ENCODE measurements at places on chromosomes 13 and 19.

DNA sequence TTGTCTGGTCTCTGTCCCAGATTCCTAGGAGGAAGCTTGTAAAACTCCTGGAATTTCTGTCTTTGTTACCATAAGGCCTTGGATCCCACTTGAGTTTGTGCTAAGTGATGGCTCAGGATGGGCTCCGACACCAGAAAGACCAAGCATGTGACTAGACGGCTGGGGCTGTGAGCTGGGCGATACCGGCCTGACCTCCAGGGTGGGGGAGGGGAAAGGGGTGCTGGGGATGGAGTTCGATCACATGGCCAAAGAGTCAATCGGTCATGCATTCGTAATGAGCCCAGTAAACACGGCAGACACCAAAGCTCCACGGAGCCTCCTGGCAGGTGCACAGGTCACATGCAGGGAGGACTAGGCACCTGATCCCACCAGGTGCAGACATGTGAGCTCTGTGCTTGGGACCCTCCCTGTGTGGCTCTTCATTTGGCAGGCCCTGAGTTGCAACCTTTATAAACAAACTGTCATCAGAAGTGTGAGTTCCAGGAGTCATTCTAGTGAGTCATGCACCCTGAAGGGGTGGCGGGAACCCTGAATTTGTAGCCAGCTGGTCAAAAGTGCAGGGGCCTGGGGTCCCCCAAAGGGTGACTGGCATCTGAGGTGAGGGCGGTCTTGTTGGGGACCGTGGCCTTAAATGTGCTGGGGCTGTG is 27.1 kb downstream of the ELAVL1 start:
- DNase-seq: no peak

DNA sequence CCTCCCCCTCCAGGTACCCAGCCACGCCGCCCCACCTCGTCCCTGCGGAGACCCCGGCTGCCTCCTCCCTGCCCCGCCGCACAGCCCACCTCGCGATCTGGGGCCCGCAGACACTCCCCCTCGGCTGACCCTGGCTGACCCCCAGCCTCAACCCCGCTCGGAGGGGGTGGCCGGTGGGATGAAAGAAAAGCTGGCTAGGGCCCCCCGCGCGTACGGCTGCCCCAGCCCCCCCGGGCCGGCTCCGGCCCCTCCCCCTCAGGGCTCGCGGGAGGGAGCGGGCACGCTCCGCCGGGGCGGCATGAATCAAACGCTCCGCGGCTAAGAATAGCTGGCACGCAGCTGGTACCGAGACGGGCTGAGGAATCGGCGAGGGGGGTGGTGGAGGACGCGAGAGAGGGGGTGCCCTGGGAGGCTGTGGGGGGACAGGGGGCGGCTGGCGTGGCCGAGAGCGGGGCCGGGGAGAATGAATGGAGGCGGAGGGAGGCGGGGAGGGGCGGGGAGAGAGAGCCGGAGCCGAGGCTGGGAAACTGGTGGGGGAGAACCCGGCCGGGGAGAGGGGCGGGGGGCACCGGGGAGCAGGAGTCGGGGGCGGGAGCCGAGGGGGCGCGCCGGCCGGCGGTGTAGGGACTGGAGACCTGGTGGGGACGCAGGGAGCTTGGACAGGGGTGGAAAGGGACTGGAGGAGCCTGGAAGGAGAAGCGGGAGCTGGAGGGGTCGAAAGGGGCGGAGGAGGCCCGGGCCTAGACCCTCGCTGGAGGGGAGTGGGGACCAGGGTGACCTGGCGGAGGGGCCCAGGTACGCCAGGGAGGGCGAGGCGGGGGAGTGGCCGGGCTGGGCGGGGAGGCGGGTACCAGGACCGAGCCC is 1.1 kb downstream of the SHANK1 start:
- DNase-seq: no peak

GRCh38 chr13:50357136-50357535 is 341.9 kb downstream of the KCNRG start:
- DNase-seq: no peak

- no peak for DNase-seq
These were observed 2.6 kb upstream of the HAUS5 start for GRCh38 chr19:35609851-35610353.

- no peak for DNase-seq
These were observed 493 bp upstream of the LHFPL6 start for GRCh38 chr13:39603424-39603947.

DNA sequence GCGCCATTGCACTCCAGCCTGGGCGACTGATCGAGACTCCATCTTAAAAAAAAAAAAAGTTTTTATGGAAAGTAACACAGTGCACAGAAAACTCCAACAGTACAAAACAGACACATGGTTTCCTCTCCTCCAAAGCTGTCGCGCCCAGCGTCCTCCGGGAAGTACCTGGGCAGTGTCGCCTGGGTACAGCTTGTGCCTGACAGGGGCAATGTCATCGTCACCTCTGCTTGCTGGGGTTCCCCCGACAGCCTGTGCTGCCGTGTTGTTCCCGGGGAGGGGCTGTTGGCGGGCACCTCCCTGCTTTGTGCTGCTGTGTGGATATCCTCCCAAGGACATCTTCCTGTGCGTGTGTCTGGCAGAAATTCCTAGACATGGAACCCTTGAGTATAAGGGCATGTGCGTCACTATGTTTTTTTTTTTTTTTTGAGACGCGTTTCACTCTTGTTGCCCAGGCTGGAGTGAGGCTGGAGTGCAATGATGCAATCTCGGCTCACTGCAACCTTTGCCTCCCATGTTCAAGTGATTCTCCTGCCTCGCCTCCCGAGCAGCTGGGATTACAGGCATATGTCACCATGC is 2.4 kb upstream of the F2RL3 start:
- DNase-seq: no peak

DNA sequence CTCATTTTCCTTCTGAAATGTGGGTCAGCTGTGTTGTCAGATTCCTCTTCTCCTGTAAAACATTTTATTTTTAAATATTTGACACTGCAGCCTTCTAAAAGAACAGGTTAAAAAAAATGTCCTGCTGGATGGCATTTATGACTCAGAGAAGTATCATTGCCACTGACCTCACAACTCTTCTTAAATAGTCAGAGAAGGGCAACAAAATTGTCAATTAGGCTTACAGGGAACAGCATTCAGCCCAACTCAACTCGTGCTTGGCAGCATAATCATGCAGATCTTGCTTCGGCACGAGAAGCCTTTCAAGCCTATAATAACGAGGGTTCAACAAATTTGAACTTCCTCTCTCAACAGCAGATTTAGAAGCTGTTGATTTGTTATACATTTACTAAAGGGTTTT is 296.7 kb upstream of the DACH1 start:
- DNase-seq: no peak

- DNase-seq: no peak
These were observed 110.4 kb upstream of the KL start for GRCh38 chr13:32905864-32906180.

DNA sequence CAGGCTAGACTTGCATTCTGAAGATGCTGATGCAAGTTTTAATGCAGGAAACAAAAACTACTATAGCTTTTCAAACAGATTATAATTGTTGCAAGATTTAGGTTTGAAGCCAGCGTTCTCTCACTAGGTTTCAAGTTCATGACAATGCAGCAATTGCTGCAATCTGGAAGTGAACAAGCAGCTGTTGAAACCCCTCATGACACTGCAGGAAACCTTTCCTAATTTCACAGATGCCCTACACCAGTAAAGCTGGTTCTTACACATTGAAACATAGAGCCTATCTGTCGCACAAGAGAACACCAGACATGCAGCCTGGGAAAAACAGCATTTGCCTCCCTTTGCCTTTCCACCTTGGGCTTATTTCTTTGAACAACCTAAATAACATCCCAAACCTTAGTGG is 1737.2 kb upstream of the MIR17HG start:
- DNase-seq: no peak

DNA sequence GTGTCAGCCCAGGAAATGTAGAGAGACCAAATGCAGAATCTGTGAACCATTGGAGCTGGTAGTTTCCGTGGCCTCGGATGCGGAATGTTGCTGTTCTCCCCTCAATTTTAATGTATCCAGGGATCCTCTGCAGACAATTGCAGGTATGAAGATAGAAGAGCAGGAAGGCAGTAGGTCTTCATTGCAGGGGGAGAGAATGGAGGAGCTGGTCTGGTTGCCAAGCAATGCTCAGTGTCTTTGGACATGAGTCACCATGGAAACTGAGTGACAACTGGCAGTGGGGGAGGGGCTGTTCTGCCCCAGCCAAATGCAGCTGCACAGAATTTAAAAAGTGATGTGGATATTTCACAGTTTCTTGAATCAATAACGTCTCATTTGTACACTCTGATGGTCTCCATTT is 56.1 kb upstream of the ZNF835 start:
- peak; percentile 53 for DNase-seq

DNA sequence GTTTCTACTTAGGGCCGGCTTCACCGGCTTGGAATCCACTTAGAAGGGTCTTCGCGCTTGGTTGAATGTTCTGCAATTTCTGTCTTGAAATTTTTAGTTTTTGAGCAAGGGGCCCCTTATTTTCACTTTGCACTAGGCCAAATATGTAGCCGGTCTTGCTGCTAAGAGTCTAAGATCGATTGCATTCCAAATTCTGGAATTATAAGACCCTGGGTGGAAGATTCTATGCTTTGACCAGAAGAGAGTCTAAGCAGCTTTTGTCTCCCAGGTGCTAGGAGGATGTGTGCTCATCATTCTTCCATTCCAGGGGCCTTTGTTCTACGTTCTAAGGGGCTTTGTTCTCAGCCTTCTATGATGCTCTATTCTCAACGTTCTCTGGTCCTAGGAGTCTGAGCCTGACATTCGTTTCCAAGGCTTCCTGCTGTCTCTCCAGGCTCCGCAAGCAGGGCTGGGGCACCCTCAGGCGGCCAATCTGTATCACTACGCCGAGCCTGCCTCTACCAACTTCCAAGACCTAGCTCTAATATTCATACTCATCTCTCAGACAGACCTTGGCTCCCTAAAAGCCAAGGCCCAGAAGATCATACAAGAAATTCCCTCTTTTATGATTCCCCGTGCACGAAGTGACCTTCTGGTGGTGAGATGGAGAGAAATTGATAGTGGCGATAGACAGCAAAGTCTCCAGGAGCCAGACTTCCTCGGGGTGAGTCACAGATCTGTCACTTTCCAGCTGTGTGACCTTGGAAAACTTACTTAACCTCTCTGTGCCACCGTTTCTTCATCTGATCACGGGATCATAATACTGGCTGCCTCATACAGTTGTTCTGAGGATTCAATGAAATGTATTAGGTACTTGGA is 982 bp upstream of the DACT3 start:
- DNase-seq: peak; percentile 79

DNA sequence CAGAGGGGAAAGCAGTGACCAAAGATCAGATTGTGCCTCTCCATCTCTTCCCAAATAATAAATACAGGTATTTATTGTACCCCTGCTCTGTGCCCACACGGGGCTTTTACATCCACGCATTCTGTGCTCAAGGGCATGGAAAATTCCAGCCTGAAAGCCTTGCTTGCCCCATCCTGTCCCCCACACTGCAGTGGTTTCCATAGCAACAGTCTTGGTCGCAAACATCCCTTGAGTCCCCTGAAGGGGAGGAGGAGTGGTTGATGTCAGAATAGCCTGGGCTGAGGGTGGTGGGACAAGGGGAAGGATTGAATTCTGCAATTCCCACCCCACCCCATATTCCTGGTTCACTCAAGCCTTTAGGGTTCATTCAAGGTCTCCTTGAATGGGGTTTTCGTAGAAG is 41.0 kb upstream of the USP29 start:
- no peak for DNase-seq

- no peak for DNase-seq
These were observed 54.5 kb downstream of the USP12 start for GRCh38 chr13:27117158-27117557.

- DNase-seq: no peak
These were observed 20.2 kb upstream of the DGKH start for GRCh38 chr13:42028113-42028799.

DNA sequence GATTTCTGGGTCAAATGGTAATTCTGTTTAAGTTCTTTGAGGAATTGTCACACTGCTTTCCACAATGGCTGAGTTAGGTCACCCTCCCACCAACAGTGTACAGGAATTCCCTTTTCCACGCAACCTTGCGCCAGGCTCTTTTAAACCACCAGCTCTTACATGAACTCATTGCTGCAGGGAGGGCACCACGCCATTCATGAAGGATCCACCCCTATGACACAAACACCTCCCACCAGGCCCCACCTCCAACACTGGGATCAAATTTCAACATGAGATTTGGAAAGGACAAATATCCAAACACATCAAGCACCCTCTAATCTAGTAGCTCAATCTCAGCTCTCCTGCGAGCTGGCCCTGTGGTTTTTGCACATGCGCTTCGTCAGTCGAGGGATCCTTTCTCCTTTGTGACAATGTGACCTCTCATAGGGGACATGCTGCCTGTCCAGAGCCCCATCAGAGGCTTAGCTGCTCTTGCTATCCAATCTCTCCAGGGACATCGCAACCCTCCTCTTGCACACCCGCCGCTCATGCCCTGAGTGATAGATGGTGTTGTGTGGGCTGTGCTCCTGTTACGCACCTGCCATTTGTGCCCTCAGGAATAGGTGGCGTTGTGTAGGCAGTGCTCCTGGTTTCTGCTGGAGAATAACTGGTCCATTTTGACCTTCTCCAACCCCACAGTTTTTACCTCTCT is 328.0 kb downstream of the UQCRFS1 start:
- DNase-seq: no peak

GRCh38 chr19:27846944-27847343 is 1366.0 kb downstream of the UQCRFS1 start:
- no peak for DNase-seq

- DNase-seq: no peak
These were observed 48.6 kb downstream of the CCNA1 start for GRCh38 chr13:36480726-36481427.

GRCh38 chr13:102317593-102317992 is 84.3 kb downstream of the FGF14 start:
- no peak for DNase-seq

Measured in nucleus accumbens (tissue), 56 donors.